SW480 (cell line): ENCODE measurements at places on chromosomes 16 and 17.
A peak's percentile ranks its signal among the peaks of the same experiment; 100 is the strongest.

GRCh38 chr17:63279498-63280230, 166.4 kb downstream of the CYB561 start:
- no peak for DNase-seq

DNA sequence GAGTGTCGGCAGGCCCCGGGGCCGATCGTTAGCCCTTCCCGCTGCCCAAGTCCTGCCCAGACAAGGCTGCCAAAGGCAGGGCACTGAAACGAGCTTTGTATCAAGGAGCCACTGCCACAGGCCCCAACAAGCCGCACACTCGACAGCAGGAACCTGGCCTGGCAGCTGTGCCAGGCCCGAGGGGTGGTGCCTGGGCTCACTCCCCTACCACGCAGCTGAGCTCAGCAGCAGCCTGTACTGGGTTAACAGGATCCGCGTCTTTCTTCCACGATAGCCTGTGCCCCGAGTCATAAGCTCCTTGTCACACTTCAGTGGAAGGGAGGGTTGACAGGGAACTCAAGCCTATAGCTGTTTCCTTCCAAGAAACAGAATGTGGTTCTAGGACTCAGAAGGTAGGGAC, 87.9 kb downstream of the ABR start:
- DNase-seq: no peak

DNA sequence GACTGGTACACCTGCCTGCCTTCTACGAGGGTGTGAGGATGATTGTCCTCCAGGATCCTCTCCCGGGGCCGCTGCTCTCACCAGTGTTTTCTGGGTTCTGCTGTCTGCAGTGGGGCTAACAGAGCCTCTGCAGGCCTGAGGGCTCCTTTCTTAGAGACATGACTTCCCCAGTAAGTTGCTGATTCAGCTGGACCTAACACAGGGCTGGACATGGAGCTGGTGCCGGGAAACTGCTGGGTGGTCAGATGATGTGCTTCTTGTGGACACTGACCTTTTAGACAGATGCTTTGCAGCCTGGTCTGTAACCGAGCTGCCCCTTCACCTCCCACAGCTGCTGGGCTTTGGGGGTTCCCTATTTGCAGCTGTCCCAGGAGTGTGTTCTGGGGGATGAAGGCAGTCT, 71.5 kb downstream of the FOXL1 start:
- no peak for DNase-seq

DNA sequence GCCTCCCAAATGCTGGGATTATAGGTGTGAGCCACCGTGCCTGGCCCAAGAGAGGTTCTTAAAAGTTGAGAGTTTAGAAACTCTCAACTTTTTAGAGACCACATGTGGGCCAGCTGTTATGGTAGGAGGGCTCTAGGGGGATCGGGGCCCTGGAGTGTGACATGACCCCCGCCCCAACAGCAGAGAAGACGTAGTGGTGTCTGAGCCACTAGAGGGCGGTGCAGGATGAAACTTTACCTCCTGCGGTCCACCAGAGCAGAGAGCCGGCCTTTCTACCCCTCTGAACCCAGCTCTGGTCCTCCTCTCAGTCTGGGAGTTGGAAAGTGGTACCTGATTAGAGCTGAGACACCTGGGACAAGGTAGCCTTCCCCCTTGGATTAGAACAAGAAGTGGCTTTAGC, 7.4 kb downstream of the CDK5RAP3 start:
- DNase-seq: peak; percentile 44

GRCh38 chr17:32350666-32351418, 885 bp downstream of the ZNF207 start:
- DNase-seq: peak; percentile 42

DNA sequence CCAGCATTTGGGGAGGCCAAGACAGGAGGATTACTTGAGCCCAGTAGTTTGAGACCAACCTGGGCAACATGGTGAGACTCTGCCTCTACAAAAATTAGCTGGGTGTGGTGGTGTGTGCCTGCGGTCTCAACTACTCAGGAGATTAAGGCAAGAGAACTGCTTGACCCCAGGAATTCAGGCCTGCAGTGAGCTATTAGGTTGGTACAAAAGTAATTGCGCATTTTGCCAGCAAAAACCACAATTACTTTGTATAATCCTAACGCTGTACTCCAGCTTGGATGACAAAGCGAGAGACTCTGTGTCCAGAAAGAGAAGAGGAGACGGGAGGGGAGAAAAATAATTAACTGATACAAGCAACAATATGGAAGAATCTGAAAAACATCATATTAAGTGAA, 32.7 kb downstream of the YWHAE start:
- DNase-seq: no peak

DNA sequence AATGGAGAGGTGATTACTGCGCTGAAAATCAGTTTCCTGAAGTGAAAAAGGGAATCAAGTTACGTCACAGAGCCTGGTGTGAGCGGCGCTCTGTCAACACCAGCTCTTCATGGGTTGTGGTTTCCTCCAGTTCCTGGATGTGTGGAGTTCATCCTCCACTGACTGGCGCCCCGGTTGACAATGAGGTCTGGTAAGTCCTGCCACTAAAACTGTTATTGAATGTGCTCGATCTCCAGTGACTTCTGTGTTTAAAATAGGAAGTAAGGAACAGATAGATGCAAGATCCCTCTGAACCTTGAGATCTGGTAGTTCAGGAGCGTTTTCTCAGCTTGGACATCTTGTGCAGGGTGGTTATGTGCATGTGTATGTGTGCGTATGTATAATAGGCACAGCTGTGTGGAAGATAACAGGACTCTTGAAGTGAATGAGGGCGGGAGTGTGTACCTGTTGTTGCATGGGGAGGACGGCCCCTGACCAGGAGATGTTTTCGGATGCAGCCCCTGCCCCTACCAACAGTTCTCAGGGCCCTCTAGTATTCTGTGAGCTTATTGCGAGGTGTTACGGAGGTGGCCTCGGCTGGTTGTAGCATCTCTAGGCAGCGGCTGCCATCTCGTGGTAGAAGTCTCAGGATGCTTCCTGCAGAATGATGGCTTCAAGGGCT, 22.0 kb upstream of the GOT2 start:
- DNase-seq: peak; percentile 70

GRCh38 chr17:19706791-19707727, 9.3 kb downstream of the SLC47A2 start:
- DNase-seq: no peak

DNA sequence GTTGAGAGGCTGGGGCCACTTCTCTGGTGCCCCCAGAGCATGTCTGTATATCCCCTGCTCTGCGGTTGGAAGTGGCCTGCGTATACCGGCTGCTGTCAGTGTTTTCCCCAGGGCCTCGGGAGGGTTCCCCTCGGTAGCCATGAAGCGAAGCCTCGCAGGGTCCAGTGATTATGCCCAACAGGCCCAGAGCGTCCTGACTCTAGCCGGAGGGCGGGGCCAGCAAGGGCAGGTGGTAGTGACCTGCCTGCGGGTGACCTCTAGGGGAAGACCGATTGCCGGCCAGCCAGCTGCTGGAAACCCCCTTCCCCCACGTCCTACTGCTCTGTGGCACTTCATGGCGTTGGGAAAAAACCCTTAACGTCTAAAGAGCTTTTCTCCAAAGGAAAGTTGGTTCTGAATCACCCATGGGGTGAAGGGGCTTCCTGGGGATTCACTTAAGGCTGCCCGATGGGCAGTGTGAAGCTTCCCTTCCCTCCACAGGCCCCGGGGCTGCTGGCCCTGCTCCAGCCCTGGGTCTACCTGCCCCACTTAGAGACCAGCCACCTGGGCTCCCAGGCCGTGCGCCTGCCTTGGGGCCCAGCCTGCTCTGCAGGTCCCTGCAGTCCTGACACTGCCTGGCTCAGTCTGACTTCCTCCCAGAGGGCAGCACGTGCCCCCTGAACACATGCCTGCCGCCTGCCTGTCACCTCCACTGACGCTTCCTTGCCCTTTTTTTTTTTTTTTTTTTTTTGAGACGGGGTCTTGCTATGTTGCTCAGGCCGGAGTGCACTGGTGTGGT, 72.8 kb downstream of the SOCS1 start:
- DNase-seq: no peak

GRCh38 chr17:39979016-39979670, 1.5 kb upstream of the PSMD3 start:
- DNase-seq: no peak

DNA sequence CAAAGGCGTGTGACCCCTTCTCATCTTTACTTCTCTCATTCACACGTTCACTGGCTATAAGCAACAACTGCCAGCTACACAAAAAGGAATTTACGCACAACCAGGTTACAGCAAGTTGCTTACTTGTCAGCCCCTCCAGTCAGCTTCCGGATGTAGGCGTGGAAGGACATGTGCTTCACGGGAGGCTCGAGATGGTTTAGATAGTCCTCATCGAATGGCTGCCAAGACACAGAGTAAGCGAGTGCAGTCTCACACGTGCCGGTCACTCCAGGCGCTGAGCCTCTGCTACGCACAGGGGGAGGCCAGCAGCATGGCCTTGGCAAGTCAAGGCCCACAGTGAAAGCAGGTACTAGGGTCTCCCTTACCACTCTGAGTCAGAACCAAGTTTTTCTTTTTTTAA, 28.3 kb downstream of the NPLOC4 start:
- DNase-seq: no peak

DNA sequence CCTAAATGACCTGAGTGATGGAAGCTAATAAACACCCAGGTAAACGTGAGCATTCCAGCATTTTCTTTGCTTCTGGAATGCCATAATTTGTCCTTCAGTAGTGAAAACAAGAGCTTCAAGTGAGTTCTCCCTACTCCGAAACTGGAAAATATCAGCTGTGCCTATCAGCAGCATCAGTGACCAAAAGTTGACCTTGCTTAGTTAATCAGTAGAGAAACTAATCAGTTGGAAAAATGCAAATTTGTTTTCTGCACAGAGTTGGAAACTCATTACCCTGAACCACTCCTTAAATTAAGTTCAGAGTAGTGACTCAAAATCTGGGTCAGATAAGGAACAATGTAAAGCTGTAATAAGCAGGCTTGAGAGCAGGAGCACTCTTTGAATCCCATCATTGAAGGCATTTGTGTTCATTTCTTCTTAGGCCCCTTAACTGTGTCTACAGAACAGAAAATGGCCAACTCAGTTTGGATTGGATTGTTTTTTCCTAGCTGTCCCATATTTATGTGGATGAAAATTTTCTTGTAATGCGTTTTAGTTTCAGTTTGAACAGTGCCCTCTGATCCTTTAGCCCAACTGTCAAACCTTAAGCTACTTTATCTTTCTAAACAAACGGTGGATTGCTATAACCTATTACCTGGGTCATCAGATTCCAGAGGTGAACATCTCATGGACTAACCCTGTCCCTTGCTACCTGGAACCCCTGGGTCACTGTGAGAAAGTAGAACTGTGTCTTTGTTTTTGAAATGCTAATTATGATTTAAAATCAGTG, 290.4 kb downstream of the TOX3 start:
- DNase-seq: no peak

- no peak for DNase-seq
Observed at GRCh38 chr17:78224231-78225087, 7.0 kb upstream of the TMEM235 start.

- DNase-seq: no peak
Observed at GRCh38 chr17:17766077-17766743, 70.6 kb downstream of the SREBF1 start.

- DNase-seq: no peak
Observed at GRCh38 chr17:67055041-67055443, 10.7 kb downstream of the CACNG1 start.

GRCh38 chr17:34283571-34283970, 2.0 kb upstream of the CCL11 start:
- DNase-seq: no peak

DNA sequence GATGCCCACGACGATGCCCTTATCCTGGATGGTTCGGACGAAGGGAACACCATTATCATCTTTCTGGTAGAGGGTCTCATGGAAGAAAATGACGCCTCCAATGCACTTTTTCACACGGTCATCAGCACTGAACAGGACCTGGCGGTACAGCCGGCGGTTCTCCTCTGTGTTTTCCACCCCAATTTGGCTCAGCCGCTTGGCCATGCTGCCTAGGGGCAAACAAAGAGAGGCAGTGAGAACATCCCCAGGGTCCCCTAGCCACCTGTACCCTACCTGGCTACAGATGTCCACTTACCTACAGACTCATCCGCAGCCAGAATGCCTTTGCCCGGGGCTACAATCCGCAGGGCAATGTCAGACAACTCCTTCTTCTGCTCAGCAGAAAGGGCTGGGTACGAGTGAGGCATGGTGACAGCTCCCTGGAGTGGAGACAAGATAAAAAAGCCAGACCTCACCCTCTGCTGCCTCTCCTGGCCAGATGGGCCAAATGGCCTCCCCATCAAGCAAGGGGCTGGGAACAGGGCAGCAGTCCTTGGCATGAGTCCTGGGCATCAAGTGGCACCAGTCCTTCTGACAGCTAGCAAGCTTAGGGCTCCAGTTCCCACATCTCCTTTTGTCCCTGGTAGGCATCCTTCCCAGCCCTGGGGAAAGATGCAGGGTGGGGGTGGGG, 1.4 kb downstream of the ALDOC start:
- no peak for DNase-seq

GRCh38 chr16:73262931-73263330, 215.0 kb upstream of the ZFHX3 start:
- DNase-seq: no peak

GRCh38 chr17:74478420-74479100, 12.1 kb downstream of the CD300A start:
- DNase-seq: no peak

DNA sequence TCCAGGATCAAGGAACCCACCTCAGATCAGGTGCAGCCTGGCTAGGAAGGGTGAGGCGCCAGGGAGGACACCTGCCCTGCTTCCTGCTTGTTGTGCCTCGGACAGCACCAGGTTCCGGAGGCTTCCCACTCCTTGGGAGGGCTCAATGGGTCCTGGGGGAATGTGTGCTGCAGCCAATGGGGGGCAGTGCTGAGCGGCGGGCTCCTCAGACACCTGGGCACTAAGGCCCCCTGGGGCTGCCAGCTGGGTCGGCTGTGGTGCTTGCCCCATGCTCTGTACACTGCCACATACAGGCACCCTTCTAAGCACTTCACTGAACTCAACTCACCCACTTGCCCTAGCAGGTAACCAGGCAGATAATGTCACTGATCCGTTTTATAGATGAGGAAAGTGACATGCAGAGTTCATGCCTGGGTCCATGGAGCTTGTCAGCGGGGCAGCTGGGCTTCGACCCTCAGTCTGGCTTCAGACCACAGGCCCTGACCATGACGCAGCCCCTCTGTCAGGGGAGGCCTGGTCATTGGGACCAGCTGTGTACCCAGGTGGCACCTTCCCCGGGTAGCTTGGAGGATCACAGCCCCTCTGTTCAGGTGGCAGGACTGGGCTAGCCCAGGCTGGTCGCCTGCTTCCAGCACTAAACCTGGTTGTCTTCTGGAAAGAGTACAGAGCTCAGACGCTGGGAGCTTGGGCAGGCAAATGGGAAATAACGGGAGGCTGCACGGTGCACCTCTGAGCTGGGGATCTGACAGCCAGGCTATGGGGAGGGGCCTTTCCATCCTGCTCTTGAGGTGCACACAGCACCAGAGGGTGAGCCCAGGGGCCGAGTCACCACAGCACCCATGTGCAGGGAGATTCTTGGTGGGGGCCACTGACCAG, 8.2 kb downstream of the FN3K start:
- no peak for DNase-seq

GRCh38 chr17:31679667-31680066, 179.4 kb downstream of the COPRS start:
- DNase-seq: no peak

DNA sequence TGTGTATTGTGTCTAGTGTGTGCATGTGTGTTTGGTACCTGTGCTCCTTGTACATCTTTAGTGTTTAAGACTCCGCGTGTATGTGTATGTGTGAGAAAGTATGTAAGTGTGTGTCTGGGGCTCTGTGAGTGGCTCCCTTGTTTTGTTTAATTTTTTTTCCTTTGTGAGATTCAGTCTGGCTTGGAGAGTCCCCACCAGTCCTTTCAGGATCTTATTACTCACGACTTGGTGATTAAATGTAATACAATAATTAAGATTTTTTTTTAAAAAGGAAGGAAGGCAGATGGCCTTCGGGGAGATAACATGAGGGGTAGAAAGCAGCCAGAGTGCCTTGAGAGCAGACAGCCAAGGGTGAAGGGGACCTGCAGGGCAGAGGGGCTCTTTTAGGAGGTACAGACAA, 33.9 kb downstream of the FZD2 start:
- no peak for DNase-seq
